ENCODE measurements at places on chromosomes 6 and 20.

- DNase-seq: peak; percentile 32
Observed at GRCh38 chr6:24257282-24257681, 100.6 kb downstream of the DCDC2 start.

DNA sequence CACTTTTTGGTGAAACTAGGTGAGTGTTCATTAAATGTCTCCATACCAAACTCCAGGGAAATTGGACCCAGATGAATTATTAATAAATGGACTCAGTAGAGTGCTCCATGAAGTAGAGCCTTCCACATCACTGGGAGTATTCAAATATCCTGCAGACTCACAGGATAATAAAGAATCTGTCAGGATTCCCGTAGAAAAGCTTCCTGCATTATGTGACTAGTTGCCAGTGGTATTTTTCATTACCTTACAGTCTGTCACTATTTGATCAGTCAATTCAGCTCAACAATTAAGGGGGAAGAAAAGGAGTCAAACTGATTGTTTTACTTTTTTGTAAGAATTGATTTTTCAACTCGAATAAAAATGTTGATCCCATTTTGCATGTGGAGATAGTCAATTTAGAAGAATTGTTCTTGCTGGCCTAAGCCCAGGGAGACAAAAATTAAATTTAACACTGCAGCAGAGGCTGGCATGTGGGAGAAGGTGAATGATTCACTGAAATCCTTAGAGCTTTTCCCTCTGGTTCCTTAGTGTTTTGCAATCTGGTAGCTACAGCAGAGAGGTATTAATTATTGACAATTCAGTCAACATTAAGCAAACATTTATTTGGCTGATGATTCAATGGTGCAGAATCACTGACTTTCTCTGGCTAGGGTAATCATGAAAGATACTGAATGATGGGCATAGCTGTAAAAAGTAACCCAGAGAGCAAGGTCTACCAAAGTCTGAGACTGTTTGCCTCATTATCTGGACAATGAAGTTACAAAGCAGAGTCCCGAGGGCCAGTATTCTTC, 442.4 kb downstream of the CD83 start:
- no peak for DNase-seq

DNA sequence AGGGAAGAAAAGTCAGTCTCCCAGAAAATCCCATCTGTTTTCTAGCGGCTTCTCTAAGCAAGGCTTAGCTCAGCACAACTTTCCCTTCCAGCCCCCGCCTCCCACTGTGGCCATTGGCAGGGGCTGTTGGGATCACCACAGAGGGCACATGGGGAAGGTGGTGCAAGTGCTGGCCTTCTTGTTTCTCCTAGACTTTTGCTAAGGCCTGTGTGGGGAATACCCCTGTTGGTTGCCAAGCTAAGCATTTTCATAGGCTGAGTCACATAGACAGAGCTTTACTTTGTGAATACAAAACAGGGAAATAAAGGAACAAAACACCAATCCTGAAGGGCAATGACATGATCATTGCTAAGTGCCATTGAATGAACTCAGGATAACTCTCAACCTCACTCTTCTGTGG, 32.4 kb upstream of the TIAM2 start:
- peak; percentile 71 for DNase-seq

GRCh38 chr20:29876911-29877285, 1380.6 kb upstream of the DEFB115 start:
- DNase-seq: no peak

DNA sequence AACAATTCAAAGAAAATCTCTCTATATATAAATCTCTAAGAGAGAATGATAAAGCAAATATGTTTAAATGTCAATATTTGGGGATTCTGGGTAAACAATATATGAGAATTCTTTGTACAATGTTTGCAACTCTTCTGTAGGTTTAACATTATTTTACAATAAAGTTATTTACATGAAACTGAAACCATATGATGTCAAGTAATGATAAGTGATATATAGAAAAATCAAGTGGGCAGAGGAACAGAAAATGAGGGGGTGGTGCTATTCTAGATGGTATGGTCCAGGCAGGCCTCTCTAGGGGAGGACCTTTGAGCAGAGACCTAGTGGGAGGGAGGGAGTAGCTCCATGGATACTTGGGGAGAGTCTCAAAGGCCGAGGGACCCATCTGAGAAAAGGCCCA, 16.4 kb upstream of the SCRT2 start:
- DNase-seq: no peak

DNA sequence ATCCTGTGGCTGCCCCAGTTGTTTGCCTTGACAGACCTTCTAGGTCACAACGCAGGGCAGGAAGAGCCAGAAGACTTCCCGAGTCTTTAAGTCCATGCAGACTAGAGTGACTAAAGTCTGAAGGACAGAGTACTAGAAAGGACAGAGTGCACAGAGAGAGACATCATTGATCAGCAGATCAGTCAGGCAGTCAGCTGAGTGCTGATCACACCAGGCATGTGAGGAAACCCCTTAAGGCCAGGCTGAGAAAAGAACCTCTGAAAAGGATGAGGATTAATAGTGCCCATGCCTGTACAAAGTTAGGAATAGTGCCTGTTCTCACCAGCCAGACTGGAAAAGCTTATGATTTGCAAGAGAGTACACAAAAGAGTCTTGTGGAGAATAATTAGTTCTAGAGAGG, 91.3 kb downstream of the CFAP61 start:
- DNase-seq: no peak

DNA sequence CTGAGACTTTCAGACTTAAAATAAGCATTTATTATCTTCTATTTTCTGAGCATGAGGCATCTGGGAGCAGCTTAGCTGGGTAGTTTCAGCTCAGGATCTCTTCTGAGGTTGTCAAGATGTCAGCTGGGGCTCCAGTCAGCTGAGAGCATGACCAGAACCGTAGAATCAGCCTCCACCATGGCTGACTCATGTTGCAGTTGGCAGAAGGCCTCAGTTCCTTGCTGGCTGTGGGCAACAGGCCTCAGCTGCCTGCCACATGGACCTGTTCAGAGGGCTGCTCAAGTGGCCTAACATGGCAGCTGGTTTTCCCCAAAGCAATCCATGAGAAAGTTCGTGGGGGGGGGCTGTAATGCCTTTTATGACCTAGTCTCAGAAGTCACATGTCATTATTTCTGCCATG, 142.3 kb downstream of the LY86 start:
- DNase-seq: no peak

DNA sequence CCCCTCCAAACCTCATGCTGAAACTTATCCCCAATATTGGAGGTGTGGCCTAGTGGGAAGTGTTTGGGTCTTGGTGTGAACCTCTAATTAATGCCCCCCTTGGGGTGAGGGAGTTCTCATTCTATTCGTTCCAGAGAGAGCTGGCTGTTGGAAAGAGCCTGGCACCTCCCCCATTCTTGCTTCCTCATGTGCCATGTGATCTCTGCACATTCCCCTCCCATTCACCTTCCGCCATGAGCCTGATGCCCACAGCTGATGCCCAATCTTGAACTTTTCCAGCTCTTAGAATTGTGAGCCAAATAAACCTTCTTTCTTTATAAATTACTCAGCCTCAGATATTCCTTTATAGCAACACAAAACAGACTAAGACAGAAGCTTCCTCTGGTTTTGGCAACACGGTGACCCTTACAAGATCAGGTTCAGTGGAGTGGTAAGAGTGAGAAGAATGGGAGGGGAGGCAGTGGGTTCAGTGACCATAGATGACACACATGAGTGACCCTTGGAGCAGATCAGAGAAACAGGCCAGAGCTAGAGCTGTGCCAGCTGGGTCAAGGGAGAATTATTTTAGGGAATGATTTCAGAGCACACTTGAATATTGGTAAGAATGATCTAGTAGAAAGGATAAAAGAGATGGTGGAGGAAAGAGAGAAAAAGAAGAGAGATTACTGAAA, 176.4 kb downstream of the LY86 start:
- no peak for DNase-seq

DNA sequence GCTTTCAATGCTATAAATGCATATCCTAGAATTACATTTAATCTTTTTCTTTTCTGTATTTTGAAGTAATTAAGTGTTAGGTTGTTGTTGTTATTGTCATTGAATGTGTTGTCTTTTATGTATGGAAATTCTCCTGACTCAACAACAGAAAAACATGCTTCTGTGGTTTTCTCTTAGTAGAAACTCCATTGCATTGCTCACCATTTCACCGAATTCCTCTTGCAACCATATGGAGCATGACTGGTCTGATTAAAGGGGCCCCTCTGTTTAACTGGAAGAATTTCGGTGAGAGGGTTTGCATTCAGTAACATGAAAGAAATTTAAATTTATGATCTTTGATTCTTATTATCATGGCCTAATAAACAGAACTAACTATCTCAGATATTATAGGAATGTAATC, 454.3 kb upstream of the JARID2 start:
- no peak for DNase-seq

DNA sequence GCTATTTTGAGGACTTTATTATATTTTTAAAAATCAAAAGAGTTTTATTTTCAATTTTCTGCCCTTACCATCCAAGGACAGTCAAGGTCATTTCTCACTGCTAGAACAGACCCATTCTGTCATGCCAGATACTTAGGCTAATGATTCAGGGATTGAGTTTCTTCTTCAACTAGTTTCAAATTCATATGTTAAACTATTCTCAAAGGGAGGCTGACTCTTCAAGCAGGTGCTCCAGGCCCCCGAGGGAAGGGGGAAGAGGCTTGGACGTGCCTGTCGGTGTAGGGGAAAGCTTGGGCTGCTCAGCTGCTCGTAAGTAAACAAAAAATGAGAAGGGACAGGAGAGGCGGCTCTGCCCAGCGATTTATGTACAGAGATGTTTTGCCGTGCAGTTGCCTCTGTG, 69.4 kb upstream of the MYLIP start:
- no peak for DNase-seq

DNA sequence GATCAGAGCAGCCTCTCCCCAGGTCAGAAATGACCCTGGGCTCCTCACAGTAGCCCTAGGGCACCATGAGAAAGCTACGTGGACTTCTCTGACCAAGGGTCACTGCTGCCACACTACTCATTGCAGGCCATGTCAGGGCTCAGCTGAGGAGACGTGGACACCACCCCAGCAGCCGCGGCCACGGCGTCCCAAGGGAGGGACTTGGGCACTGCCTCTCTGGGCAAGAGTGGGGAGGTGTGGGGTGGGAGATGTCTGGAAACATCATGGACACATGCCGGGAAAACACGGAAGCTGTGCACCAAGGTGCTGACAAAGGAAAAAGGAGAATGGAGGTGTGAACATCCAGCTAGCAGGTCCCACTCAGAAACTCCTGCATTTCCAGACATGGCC, 9.0 kb downstream of the GMEB2 start:
- no peak for DNase-seq

DNA sequence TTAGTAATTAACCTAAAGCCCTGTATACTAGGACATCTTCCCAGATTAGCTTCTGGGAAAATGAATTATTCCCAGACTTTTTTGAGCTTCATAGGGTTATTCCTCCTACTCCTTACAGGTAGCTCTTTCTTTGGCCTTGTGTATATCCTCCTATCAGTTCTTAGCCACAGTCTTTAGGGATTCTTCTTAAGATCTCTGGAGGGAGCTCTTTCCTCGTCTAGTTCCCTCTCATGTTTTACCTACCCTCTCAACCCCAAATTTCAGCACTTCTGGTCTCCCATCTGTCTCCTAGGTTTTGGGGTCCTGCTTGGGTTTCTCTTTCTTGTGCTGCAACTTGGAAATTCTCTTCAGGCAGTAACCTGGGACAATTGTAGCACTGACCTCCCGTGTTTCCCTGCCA, 46.4 kb upstream of the SLC35B3 start:
- no peak for DNase-seq

- DNase-seq: no peak
Observed at GRCh38 chr6:89505847-89506246, 72.9 kb downstream of the ANKRD6 start.

DNA sequence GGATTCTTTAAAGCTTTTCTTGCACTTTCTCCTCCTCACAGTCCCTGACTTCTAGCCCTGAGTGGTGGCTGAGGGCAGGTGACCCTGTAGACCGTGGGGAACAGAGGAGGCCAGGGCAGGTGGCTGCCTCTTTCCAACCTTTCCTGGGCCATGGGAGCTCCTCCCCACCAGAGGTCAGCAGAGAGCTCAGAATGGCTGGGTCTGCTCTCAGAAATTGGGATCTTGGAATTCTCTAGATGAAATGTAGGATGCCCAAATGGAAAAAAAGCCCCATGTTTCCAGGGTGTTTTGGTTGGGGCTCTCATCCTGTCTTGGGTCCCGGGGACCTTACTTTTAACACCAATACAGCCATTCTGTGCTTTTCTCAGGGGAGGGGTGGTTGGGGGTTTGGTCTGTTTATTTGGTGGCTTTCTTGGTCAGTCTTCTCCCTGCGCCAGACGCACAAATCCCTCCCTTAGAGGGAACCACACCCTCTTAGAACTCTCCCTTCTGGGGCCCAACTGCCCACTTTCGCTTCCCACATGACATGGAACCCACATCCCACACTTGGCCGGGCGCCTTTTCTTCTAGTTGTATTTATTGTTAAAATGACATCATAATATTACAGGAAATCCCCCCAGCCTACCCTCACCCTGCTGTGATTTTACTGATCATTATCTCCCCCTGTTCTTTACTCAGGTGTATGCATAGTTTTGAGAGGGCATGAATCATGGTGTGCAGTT, 17.9 kb downstream of the GNAS start:
- DNase-seq: peak; percentile 61

DNA sequence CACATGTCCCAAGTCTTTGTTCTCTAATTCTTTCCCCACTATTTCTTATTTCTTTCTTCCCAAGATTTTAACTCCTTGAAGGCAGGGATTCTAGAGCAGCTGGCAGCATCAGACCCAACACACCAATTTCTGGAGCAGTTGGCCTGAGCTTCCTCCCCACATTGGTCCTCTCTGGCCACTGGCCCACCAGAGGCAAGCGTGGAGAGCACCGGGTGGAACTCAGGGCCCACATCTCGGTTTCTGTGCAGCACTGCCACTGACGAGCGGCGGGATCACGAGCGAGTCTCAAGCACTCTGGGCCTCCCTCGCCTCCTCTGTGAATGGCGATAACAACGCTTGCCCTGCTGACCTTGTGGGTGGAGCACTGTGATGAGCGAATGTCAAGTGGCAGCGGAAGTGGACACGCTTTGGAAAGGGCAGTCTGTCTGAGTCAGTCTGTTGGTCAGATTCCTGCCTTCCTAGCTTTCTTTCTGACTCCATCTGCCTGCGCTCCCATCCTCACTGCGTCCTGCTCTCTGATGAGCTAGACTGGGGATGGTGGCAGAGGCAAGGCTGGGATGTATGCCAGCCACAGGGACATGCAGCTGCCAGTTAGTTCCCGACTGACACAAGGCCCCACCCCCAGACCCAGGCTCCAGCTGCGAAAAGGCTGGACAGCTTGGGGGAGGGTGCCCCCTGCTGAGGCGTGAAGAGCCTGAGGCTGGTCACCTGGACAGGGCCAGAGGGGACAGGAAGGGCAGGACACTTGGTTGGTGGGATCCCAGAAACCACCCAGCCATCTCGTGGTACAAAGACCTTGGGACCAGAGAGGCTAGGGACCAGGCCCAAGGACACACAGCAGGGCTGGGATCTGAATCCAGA, 4.5 kb upstream of the SPDEF start:
- peak; percentile 14 for DNase-seq

Measured in brain (organoid and tissue), 16 donors.